ENCODE measurements at places on chromosomes 3 and 15.

DNA sequence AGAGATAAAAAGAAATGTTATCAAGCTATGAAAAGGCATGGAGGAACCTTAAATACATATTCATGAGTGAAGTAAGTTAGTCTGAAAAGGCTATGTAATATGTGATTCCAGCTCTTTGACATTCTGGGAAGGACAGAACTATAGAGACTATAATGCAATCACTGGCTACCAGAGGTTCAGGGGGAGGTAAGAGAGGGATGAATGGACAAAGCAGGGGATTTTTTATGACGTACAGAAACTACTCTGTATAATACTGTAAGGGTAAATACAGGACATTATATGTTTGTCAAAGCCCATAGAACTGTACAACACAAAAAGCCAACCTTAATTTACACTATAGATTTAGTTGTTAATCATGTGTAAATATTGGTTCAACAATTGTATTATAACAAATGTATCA lies 46.1 kb downstream of the MCTP2 start:
- no peak for DNase-seq

GRCh38 chr15:64749999-64750657 lies 25.3 kb downstream of the RBPMS2 start:
- DNase-seq: no peak

GRCh38 chr15:56322444-56322843 lies 42.8 kb upstream of the TEX9 start:
- no peak for DNase-seq

DNA sequence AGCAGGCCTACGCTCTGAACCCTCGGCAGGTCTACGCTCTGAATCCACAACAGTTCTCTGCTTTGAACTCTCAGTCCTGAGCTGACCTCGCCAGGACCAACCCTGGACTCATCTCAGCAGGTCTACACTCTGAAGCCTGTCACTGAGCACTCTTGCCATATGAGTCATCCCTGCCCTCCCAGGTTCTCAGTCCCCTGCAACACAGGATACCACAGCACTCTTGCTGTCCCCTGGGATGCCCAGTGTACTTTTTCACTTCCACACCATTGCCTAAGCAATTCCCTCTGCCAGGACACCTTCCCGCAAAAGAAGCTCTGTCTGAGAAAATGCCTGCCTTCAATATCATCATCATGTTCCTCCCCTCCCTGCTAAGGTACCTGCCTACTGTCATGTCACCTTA lies 42.0 kb downstream of the NUP210 start:
- no peak for DNase-seq

- no peak for DNase-seq
Measured at GRCh38 chr3:24264011-24264410, 230.6 kb downstream of the THRB start.

DNA sequence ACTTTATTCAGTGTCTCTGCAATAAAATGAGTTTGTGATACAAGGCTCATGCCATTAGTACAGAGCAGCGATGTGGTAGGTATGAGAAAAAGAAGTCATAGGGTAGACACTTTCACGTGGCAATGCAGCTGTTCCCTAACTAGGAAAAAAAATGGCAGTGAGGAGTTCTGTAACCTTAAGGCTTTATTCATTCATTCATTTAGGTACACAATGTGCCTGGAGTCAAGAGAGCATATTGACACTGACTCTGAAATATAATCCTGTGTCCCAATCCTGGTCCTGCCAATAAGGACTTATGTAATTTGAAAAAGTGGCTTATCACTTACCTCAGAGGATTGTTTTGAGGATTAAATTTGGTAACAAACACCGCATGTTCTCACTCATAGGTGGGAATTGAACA lies 173.0 kb upstream of the AZI2 start:
- DNase-seq: no peak

GRCh38 chr15:88985547-88986393 lies 72.6 kb upstream of the MFGE8 start:
- no peak for DNase-seq

DNA sequence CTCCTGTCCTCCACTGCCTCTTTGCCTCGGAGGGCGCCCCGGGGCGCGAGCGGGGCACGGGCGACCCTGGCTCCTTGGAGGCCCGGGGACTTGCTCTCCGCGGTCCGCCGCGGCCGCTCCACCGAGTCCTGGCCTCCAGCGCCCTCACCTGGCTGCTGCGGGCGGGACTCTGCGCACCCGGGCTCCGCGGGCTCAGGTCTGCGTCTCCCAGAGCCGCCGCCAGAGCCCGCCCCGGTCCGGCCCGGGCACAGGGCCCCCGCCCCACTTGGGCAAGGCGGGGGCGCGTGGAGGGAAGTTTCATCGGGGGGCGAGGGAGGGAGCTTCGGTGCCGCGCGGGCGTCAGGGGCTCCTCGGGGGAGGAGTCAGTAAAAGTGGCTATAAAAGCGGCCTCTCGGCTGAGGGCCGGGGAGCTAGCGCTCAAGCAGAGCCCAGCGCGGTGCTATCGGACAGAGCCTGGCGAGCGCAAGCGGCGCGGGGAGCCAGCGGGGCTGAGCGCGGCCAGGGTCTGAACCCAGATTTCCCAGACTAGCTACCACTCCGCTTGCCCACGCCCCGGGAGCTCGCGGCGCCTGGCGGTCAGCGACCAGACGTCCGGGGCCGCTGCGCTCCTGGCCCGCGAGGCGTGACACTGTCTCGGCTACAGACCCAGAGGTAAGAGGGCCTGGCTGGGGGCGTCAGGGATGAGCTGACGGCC lies at the start of gene CEMIP:
Gene CEMIP, plus strand, starts transcription at position 407 of the 694 bp plus-strand sequence. CDS start 94,510 bp downstream, outside the sequence.
- peak; percentile 32 for DNase-seq
